ENCODE measurements at places on chromosomes 5 and 9.

DNA sequence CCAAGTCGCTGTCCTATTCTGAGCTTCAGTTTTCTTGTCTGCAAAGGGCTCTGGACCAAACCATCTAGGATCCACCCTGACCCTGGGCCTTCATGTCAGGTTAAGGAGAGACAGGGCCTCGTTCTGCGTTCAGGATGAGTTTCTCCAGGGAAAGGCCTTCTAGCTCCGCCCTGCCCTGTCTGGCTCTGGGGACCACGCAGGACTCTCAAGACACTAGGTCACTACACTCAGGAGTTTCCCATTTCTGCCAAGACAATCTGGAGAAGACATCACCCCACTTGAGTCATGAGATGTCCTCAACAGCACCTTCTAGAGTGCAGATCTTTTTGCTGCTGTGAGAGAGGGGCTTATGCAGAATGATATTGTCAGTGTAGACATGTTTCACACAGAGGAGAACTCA is 53.2 kb upstream of the KCNMB1 start:
- no peak for DNase-seq

DNA sequence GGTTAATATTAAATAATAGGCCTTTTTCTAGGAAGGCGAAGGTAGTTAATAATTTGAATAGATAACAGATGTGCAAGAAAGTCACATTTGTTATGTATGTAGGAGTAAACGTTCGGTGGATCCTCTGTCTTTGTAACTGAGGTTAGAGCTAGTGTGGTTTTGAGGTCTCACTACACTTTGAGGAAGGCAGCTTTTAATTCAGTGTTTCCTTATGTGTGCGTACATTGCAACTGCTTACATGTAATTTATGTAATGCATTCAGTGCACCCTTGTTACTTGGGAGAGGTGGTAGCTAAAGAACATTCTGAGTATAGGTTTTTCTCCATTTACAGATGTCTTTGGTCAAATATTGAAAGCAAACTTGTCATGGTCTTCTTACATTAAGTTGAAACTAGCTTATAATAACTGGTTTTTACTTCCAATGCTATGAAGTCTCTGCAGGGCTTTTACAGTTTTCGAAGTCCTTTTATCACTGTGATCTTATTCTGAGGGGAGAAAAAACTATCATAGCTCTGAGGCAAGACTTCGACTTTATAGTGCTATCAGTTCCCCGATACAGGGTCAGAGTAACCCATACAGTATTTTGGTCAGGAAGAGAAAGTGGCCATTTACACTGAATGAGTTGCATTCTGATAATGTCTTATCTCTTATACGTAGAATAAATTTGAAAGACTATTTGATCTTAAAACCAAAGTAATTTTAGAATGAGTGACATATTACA is 45.7 kb downstream of the TGFBR1 start:
- no peak for DNase-seq

- no peak for DNase-seq
Observed at GRCh38 chr9:93125331-93125894, 8.6 kb downstream of the NINJ1 start.

DNA sequence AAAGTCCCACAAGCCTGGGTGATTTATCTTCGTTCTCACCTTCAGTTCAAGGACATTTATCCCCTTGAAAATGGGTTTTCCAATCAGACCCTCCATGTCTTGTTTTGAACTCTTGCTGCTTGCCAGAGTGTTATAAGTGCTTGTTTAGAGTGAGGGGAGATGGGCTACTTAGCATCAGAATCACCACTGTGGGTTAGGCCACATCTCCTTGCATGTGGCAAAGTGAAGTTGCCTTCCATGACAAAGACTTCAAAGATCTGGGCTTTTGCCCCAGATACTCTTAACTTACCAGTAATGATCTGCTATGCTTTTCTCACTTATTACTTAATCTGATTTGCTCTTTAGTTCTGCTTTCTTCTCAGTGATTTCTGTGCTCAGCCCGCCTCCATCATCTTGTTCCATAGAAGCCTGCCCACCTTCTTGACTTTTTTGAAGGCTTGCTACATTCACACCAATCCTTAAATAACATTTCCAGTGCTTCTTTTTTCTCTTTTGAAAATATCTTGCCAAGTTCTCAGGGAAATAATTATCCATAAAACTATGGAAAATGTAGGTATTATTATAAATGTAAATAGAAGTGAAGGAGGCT is 39.0 kb downstream of the GPR21 start:
- DNase-seq = no peak

DNA sequence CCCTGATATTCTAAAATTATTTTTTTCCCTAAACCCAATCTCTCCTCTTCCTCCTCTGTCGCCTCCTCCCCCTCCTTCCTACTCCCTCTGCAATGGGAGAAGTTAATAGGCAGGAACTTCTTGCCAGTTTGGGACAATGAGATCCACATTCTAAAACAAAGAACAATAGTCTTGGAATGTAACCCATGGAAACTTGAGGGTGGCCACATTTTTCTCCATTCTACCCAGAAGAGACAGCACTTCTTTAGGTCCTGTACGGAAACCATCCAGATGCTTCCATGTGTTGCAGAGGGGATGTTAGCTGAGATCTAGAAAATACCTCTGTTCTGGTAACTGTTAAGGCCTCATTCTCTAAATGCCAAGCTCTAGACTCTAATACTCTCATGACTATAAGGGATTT is 10.0 kb downstream of the SPARC start:
- no peak for DNase-seq

DNA sequence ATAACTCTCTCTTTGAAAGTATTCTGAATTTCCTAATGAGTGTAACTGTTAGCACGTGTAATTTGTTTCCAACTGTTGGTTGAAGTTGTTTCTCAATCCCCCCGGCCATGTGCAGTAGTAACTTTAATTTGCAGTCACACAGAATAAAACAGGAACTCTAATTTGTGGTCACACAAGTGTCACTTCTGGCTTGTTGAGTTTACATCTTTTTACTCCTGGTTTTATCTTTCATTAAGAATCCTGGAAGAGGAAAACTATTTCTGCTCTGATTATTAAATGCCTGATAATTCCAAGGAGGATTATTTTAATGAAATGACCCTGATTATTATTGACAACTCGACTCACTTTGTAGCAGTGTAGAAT is 1.2 kb downstream of the SCAMP1 start:
- no peak for DNase-seq
